ENCODE measurements at places on chromosomes 4 and X. TPM values are rescaled to one million over a fixed set of nuclear protein-coding genes. Genes with fewer than 3 reads are reported as not detected.
A peak's percentile ranks its signal among the peaks of the same experiment; 100 is the strongest.

The TACC3 gene
- 55.5 TPM for polyA plus RNA-seq

The SLC9B1 gene
- polyA plus RNA-seq = 2.4 TPM

DNA sequence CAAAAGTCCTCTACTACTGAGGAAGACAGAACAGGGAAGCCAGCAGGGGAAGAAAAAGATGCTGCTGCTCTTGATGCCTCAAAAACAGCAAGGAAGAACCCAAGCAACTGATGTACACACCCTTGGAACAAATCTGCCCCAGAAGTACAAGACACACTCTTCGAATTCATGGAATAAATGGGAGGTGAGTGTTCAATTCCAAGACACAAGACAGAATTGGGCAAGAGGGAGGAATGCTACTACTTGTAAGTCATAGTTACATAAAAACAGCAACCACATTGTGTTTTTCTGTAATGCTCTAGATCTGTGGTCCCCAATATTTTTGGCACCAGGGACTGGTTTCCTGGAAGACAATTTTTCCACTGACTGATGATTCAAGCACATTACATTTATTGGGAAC lies 58.0 kb upstream of the H2AZ1 start:
- no peak for DNase-seq

GRCh38 chr4:158656439-158656838 lies 15.2 kb downstream of the C4orf46 start:
- no peak for DNase-seq

DNA sequence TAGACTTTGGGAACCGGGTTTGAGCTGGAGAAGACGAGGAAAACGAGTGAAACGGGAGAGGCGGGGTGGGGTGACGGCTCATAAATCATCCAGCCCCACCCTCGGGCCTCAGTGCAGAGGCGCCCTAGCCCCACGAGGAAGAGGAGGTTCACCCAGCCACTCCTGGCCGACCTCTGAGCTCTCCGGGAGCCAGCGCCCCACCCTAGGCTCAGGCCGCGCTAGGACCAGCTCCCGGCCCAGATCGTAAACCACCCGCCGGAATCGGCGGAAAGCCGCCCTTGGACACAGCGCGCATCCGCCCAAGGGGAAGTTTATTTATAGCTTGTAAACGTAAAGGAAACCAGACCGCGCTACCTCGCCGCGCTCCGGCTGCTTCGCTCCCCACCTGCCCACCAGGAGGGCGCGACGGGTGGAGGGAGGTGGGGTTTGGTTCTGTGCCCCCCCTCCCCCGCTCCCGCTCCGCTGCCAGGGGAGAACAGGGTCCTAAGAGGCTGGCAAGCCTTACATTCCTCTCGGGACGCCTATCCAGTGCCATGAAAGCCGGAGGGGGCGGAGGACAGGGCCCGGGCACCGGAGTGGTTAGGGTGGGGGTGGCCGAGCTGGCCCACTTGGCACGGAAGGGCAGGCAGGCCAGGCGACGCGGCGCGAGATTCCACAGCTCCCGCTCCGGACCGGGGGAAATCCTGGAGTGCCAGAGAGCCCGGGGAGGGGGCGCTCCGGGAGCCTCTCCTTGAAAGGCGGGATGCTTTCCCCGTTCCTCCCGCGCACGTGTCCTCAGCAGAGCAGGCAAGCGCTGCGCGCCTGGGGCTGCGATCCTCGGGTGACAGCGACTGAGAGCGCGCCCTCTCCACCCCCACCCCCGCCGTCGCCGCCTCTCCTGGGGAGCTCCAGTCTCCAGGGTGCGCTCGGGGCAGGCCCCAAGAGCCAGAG lies 84.2 kb downstream of the BCOR start:
- peak; percentile 71 for DNase-seq

DNA sequence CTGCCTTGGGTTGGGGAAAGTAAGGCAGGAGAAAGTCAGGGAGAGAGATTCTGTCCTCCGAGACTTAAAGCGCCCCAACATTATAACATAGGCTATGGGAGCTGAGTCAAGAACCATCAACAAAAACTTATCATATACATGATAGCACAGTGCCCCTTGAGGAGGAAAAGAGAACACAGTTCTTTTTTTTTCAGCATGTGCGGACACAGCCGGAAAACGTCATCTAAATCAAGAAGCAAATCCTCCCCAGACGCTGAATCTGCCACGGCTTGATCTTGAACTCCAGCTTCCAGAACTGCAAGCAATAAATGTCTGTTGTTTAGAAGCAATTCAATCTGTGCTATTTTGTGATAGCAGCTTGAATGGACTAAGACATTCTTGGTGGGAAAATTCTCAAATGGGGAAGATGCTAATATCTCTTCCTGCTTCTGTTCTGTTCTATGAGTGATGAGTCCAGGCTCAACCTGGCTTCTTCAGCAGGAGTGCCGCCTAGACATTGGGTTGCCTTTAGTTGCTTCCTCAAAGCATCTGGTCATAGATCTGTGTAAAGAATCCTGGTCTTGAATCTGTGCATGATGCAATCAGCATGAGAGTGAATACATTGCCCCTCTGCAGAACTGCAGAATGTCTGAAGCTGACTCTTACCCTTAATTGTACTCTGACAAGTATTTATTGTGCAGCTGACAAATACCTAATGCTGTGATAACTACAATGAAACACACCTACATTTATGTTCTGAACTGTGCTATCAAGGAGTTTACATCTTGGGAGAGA lies 549.8 kb upstream of the PRKX start:
- DNase-seq = peak; percentile 42

- DNase-seq = no peak
These were observed 20.3 kb upstream of the PACRGL start for GRCh38 chr4:20679951-20680350.

DNA sequence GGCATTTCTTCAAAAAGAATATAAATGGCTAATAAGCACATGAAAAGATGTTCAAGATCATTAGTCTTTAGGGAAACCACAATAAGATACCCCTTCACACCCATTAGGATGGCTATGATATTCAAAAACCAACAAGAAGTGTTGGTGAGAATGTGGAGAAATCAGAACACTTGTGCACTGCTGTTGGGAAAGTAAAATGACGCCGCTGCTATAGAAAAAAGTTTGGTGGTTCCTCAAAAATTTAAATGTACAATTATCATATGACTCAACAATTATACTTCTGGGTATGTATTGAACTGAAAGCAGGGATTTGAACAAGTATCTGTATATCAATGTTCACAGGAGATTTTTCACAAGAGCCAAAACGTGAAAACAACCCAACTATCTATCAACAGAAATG lies 29.4 kb upstream of the NEUROG2 start:
- no peak for DNase-seq

All from renal pelvis (tissue), 12 donors.